Stimulated activated CD4-positive, alpha-beta T cell treated with anti-CD3 and anti-CD28 coated beads, TNF-alpha, amount 100 ng/mL, for 1 hour (primary cell): ENCODE measurements at places on chromosomes 13 and 19.

- DNase-seq, result no peak
Measured at GRCh38 chr13:37539170-37539569, 59.4 kb downstream of the POSTN start.

GRCh38 chr13:49082653-49083536 is 107.2 kb downstream of the FNDC3A start:
- DNase-seq, result no peak

DNA sequence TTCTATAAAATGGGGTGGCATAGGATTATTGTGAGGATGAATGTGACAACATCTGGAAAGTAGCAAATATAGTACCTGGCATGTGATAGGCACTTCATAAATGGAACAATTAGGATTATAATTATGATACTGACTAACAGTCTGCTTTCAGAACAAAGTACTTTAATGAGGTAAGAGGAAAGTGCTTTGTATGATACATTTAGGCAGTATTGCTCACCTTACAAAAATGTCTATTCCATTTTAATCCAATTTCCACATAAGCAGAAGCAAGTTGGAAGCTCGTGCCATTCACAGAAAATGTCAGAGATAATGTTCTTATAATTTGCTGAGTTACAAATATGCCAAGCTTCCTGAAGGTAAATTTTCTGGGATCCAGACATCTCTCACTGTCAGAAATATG is 16.9 kb upstream of the HTR2A start:
- DNase-seq, result no peak

DNA sequence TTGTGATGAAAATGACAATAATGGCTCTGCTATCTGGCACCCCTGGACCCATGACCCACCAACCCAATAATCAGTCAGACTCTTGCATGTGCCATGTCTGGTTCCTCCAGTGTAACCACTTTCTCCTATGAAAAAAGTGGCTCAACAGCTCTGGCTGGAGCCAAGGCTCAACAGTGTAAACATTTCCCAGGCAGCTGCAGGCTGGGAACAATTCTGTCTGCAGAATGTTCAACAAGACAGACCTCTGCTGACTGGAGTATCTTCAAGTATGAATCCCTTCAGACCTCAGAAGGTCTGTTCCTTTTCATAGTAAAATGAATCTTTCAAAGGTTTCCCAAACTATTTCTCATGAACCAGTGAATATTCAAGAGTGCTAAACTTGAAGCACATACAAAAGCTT is 410.1 kb upstream of the HTR2A start:
- no peak for DNase-seq

GRCh38 chr13:107807306-107808073 is 407.8 kb downstream of the LIG4 start:
- no peak for DNase-seq

- no peak for DNase-seq
Measured at GRCh38 chr13:21034603-21035191, 26.7 kb downstream of the LATS2 start.

GRCh38 chr19:17138937-17139598 is 63.5 kb downstream of the MYO9B start:
- DNase-seq, result no peak

DNA sequence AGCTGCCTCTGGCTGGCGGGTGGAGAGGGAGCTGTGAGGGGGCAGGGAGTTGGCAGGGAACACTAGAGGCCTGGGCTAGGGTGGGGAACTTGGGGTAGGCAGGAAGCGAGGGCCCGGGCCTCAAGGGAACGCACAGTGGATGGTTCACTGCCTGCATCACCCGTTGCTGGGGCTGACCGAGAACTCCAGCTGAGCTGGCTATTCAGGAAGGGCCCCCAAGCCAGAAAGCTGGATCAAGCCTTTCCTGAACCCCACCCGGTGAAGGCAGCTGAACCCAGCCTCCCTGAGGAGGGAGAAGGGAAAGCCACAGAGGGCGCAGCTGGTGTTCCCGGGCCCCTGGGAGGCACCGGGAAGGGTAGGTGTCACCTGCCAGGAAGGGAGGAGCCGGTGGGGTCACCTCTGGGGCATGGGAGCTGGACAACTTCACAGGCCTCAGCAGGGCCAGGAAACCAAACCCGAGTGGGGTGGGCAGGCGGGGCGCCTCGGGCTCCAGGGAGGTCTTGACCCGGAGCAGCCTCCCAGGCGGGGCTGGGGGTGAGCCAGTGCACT is 13.9 kb downstream of the PALM start:
- no peak for DNase-seq
